ENCODE measurements at places on chromosomes 7 and 10. TPM values are rescaled to one million over a fixed set of nuclear protein-coding genes. Genes with fewer than 3 reads are reported as not detected.

ELN gene
- total RNA-seq = 0.35 TPM

GATA3 gene
- 182 TPM for total RNA-seq

EPO gene
- total RNA-seq = not detected

ADAM12 gene
- total RNA-seq = 3.8 TPM

ELFN1 gene
- not detected for total RNA-seq

DEPP1 gene
- total RNA-seq = 0.44 TPM

CYP2E1 gene
- total RNA-seq = 0.37 TPM

EEF1AKMT2 gene
- total RNA-seq = 15.9 TPM

TMEM213 gene
- not detected for total RNA-seq

ANK3 gene
- 32.6 TPM for total RNA-seq

TDRD1 gene
- not detected for total RNA-seq

LRWD1 gene
- total RNA-seq = 12.9 TPM

OR2A42 gene
- total RNA-seq = 0.30 TPM

SSMEM1 gene
- not detected for total RNA-seq

INMT gene
- not detected for total RNA-seq

DNA sequence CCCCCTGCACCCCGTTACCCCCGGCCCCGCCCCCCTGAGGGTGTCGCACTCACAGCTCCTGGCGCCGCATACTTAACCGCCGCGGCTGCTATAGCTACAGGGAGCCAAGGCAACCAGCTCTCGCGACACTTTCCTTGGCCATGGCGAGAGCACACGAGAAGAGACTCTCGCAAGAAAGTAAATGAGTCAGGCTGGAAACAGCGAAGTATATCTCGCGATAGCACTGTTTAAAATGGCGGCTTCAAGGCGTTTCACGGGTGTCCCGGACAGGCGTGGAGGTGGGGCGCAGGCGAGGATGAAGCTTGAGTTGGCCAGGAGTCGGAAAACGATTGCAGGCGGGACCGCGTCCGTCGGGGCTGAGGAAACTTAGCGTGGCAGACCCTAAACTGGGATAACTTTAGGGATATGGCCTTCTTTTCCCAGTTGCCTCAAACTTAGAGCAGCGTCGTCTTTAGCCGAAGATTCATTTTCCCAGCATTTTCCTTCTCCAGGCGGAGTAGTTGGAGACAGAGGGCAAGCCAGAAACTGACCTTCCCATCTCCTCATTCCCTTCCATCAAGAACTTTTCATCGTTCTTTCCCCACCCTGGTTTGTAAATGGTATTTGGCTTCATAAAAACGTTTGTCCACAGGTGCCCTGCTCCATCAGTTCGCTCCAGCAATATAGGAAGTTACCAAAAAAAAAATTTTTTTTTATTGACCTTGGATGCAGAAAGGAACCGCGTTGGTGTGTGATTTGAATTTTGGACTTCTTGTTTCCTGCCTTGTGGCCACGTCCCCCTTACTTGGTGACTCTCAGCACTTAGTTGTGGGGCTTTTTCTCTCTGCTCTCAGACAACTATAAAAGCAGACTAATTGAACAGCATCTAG, 15.2 kb downstream of the MYOZ1 start:
- DNase-seq = peak; percentile 92

DNA sequence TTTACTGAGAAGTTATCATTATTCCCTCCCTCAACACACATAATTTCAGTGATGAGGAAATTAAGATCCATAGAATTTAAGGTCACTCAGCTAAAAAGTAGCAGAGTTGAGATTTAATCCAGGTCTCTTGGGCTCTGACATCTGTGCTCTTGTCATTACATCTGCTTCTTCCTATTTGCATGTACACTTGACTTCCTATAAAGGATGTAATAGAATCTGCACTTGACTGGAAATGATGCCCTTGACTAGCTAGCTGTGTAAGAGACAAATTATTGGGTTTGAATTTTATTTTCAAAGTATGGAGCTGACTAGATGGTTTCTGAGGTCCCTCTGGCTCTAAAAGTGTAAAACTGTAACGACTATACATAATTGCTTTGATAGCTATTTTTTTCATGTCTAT, 59.5 kb downstream of the AGK start:
- DNase-seq = no peak

GRCh38 chr7:23207884-23208283, 26.0 kb downstream of the NUP42 start:
- DNase-seq = no peak

DNA sequence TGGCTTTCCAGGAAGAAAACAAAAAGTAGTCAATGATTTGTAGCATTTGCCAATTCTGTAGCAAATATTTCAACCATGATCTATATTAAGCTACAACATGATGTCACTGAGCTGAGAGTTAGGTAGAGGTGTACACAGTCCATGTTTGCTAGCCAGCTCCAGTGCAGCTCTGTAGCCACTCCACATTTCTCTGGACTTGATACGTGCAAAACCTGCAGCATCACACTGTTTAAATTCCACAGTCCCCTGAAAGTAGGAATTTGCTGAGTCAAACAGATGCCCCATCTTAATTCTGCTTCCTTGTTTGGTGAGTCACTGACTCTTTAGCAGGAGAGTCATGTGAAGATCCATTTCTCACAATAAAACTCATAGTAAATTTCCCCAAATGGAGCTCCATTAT, 89.8 kb upstream of the LRRTM3 start:
- DNase-seq = no peak

GRCh38 chr10:84214612-84215235, 10.6 kb downstream of the LRIT2 start:
- DNase-seq = no peak

GRCh38 chr7:53420550-53420949, 385.1 kb downstream of the POM121L12 start:
- DNase-seq = no peak

DNA sequence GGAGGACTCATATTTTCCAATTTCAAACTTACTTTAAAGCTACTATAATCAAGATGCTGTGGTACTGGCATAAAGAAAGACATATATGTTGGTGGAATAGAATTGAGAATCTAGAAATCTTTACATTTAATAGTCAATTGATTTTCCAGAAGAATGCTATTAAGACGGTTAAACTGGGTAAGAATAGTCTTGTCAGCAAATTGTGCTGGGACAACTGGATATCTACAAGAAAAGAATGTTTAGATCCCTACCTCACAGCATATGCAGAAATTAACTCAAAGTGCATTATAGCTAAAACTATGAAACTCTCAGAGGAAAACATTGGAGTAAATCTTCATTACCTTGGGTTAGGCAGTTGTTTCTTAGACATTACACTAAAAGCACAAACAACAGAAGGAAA, 203.3 kb downstream of the SDK1 start:
- DNase-seq = no peak

GRCh38 chr7:143485094-143485493, 7.4 kb downstream of the TAS2R41 start:
- no peak for DNase-seq

- DNase-seq = no peak
These were observed 49.8 kb upstream of the RAPGEF5 start for GRCh38 chr7:22406715-22407114.

- DNase-seq = no peak
These were observed 138.6 kb downstream of the PPP1R17 start for GRCh38 chr7:31825576-31825975.

- no peak for DNase-seq
These were observed 11.5 kb downstream of the LIPJ start for GRCh38 chr10:88598055-88598454.

- no peak for DNase-seq
These were observed 56.5 kb upstream of the PFKFB3 start for GRCh38 chr10:6146013-6146785.

DNA sequence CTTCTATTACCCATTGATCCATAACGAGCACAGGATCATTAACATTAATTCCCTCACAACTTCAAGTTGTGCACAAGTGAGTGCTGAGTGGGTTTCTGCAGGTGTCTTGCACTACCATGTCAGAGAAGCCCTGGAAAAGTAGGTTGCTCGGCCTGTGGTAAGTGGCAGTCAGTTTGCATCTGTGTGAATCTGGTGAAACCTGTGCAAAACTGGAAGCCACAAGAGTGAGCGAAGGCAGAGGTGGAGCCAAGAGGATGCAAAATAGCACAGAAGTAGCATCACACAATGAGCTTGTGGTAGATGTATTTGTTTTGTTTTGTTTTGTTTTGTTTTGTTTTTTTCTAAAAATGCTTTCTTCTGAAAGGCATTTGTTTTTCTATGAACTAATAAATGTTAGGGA, 181.5 kb downstream of the THSD7A start:
- DNase-seq = no peak

GRCh38 chr7:91233212-91233611, 31.0 kb upstream of the FZD1 start:
- DNase-seq = no peak

DNA sequence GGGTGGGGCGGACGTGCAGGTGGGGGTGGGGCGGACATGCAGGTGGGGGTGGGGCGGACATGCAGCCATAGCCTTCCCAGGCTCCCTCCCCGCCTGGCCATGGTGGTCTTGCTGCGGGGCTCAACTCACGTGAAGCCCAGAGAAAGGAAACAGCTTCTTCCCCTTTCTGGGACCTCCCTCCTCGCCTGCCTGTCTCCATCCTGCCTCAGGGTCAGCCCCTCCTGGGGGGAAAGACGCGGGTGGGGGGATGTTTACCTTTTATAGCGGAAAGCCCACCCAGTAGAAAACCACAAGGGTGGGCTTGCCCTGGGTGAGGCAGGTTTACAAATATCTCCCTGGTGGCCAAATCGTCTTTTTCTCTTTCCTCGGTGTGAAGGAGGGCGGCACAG, 520.0 kb downstream of the GLRX3 start:
- no peak for DNase-seq

DNA sequence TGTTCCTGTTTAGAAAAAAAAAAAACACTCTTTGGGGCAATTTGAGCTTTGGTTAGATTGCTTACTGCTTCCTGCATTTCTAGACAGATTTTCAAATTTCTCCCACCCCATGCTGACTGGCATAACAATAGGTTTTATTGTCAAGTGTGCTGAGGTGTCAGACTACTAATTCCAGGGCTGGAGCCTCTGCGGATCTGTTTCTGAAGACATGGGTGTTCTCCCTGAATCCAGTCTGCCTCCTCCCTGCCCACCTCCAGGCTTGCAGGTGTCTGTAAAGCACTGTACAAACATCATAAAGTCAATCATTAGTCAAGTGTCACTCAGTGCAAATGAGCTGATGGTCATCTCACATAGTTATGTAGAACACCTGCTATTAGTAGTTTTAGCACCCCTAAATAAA, 292.4 kb downstream of the GATA3 start:
- no peak for DNase-seq

GRCh38 chr10:114347241-114347640, 57.1 kb downstream of the AFAP1L2 start:
- DNase-seq = no peak

DNA sequence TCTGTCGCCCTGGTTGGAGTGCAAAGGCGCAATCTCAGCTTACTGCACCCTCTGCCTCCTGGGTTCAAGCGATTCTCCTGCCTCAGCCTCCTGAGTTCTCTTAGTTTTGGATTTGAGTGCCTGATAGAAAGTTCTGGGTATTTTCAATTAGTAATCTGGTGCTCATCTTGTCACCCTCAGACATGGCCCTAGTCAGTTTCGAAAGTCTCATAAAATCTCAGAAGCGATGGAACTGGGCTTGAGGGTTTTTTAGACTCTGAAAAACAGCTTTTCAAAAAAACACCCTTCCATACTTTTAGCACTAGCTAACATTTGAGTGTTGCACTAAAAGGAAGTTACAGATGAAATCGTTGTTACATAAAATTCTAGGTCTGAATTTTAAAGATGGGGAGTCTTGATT, 9.4 kb upstream of the PIP4K2A start:
- no peak for DNase-seq

DNA sequence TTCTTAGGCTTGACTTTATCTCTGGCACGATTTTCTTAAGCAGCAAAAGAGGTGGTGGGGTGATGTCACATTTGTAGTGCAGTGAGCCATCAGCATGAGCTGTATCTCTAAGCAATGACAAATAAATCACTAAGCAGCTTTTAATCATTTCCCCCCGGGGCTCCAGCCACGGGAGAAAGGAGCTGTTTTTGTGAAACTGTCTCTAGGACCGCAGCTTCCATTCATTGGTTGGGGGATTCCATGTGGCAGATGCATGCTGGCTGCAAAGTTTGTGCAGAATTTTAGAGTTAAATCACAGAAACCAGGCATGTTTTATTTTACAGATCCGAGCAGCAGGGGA, 464 bp downstream of the KIAA1217 start:
- DNase-seq = no peak

- DNase-seq = no peak
These were observed 62.3 kb upstream of the FZD8 start for GRCh38 chr10:35704401-35704800.

- no peak for DNase-seq
These were observed 93.6 kb downstream of the CLEC2L start for GRCh38 chr7:139617074-139617473.

DNA sequence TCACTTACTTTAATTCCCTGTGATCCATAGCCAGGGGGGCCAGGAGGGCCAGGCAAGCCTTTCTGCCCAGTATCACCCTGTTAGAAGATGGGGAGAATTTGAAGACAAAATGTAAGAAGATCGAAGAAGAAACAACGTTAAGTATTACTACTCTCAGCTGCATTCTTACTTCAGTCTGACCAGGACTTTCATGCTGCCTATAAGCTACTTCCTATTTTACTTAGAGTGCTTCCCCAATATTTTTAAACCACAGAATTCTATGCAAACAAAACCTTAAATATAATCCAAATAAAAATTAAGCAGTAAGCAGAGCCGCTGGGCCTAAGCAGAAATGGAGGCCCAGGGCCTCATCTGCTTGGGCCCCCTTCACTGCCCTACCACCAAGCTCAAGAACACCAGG, 117.8 kb downstream of the COL28A1 start:
- DNase-seq = no peak

DNA sequence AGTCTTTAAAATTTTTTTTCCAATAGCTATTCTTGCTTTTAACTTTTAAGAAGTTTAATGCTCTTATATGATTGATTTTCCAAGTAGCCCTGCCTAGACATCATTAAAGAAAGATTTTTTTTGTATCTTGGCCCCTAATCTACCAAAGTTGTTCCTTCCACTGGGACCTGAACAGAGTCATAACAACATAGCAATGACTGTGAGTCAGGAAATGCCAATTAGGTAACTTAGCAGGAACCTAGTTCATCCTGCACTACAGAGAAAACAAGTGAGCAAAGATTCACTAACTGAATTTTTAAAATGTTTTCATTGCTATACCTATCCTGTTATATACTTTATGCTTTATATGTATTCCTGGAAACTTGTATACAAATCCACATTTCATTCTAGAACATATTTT, 284.7 kb downstream of the BICC1 start:
- no peak for DNase-seq

DNA sequence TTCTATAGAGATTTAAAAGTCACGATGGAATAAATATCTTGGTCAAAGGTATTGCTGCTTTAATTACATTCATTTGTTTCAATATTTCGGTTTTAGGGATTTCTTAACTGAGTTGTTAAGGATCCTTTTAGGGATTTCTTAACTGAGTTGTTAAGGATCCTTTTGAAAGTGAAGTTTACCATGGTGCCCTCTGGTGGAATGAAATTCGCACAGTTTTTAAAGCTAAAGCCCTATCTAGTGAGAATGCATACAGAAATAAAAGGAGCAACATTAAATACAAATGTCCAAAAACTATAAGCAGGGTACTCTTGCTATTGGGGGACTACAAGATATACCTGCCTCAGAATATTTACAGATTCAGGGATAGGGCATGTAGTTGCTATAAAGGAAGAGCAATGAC, 193.7 kb downstream of the RNLS start:
- peak; percentile 2 for DNase-seq
